ACHN (cell line): ENCODE measurements at places on chromosomes 7 and 10.

DNA sequence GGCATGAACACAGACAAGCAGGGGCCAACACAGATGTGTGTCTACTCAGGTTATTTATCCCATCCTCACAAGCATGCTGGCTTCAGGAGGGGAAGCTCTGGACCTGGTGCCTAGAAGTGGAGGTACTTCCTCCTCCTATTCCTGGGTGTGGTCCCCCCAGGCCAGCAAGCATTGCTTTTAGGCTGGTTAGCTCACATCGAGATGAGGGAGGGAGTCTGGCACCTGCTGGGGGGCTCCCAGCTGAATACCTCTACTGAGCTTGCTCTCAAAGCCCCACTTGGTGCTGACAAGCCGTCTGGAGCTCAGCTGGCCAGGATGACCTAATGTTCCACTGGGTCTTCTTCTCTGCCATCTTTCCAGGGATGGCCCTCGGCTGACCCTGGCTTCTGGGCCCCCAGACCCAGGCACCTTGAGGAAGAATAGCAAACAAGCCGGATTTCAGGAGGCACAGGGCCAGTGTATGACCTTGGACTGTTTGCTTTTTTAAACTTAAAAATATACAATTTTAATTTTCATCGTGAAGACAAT, 26.8 kb downstream of the FAM241B start:
- DNase-seq: no peak

GRCh38 chr7:194252-195009, 2.1 kb downstream of the FAM20C start:
- DNase-seq: peak; percentile 44

DNA sequence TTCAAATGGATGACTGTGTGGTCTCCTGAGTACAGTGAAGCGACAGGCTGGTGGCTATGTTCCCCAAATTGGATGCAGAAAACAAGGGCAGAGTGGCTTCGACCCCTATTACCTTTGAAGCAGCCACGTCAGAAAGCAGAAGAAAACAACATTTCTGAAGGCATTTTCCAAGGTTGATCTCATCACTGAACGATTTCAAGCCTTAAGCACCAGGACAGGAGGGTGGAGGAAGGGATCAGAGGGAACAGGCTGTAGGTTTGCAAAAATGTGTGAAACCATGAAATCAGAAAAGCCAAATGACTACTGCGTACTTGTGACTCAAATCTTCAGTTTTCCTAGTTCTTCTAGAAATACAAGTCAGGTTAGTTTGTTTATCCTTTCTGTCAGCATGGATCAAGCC, 181.0 kb upstream of the TMEM106B start:
- DNase-seq: no peak

DNA sequence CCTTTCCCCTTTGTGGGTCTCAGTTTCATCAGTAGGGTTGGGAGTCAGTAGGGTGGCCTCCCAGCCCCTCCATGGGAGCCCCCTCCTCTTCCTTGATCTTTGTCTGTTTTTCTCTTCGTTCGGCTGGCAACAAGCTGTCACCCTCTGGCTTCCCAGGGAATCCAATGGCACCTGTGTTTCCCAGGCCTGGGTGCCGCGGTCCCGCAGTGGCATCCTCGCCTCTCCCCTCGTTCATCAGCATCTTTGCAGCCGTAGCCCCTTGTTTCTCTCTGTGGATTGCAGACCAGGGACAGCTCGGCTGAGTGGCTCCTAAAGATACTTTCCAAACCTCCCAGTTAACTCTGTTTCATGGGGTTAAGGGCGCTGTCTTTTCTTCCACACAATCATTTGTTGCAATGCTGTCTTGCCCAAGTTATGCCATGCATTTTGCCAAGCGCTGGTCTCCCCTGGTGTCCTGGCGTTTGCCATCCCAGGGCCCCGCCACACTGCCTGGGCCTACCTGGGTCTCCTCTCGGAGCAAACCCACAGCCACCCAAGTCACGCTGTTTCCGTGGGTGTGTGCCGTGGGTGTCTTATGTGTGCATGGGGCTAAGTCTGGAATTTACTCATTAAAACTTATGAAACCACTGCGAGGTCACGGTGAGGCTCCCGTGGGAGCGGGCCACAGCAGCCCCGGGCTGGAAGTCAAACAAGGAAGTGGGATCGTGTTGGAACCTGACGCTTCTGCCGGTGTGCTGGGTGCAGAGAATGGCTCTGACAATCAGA, 189.4 kb upstream of the SHH start:
- DNase-seq: no peak

DNA sequence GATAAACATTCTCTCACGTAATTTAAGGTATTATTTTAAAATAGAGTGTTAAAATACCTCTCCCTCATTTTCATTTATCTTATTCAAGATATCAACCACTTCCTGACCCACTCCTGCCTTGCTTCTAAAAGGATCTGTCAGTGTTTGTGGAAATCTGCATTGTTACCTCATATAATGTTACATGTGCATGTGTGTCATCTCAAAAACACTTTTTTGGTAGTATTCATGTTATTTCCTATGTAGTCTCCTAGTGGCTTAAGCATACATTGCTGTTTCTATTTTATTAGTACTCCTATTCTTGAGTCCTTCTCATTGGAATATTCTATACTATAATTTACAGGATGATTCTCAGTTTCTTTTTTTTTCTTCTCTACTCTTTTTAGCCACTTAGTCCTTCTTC, 1360.7 kb upstream of the CELF2 start:
- no peak for DNase-seq

GRCh38 chr10:127578961-127579305, 29.8 kb downstream of the NPS start:
- DNase-seq: peak; percentile 96

- DNase-seq: no peak
Measured at GRCh38 chr7:100573691-100574361, at the start of gene SAP25. Gene SAP25, minus strand, starts transcription at chr7:100573900. Its CDS starts 158 bp downstream, at chr7:100573742.

DNA sequence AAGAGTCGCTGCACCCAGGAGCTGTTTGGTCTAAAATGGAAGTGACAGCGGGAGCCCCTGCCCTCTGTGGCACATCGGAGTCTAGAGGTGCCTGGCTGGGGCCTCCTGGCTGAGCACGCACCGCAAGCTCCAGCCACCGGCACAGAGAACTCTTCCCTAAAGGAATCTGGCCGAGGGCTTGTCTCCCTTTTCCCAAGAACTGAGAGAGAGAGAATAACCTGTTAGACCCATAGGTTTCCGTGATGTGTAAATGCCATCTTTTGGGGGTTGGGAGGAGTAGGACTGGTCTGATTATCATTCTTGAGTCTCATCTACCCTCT, 47.3 kb downstream of the PROSER2 start:
- DNase-seq: no peak

GRCh38 chr7:27897441-27897847, 157.5 kb downstream of the TAX1BP1 start:
- DNase-seq: no peak

- DNase-seq: no peak
Measured at GRCh38 chr7:50564171-50564570, 1.0 kb downstream of the DDC start.

GRCh38 chr7:96300502-96300901, 21.4 kb downstream of the SLC25A13 start:
- no peak for DNase-seq

DNA sequence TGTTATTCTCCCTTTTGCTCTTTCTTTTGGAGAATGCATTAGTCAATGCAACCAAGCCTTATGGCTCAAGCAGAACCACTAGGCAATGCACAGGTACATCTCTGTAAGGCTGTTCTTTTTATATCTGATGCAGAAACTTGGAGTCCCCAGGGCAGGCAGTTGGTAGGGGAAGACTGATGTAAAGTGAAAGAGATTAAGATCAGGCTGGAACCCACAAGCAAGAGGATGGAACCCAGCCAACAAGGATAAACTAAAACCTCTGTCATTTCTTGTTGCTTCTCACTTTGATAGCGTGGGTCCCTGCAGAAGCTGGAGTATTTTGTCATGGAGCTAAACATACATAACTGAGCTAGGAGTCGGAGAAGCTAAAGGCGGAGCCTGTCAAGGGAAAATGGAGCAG, 142.9 kb downstream of the GPAM start:
- no peak for DNase-seq

GRCh38 chr7:69443136-69443535, 155.1 kb upstream of the AUTS2 start:
- no peak for DNase-seq

DNA sequence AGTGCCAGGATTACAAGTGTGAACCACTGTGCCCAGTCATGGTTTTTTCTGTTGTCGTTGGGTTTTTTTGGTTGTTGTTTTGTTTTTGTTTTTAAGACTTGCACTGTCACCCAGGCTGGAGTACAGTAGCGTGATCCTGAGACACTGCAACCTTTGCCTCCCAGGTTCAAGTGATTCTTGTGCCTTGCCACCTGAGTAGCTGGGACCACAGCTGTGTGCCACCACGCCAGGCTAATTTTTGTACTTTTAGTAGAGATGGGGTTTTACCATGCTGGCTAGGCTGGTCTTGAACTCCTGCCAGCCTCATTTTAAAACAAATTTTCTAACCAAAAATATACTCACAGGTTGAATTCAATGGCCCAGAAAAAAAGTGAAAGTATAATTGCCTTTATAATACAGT, 174.1 kb downstream of the AHR start:
- DNase-seq: no peak

GRCh38 chr7:25347360-25348066, 119.2 kb upstream of the NPVF start:
- DNase-seq: no peak

DNA sequence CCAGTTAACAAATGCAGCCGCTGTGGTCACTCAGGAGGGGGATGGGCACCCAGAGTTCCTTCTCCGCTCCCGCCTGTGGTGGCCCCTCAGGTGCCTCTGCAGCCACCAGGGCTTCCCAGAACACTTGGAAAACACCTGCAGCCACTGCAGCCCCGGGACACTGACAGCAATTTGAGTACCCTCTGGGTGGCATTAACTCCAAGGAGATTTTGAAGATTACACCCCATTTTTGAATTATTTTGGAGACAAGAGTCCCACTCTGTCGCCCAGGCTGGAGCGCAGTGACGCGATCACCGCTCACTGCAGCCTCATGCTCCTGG, 32.2 kb downstream of the IL15RA start:
- DNase-seq: no peak

GRCh38 chr7:50367100-50367499, 62.6 kb downstream of the IKZF1 start:
- DNase-seq: no peak

DNA sequence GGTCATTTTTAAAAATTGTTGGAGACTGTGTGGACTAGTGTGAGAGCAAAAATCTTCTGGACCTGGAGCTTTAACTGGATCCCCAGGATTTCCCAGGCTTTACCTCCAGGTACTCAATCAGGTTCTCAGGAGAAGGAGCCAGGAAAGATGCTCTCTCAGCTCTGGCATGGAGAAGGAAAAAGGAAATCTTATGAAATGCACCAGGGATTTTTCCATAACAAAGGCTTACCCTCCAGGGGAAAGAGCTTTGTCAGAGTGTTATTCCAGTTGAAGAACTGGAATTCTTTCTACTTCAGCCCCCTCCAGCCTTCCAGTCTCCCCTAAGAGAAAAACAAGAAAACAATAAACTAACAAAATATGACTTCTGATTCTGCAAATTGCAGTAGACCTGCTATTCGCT, 436.7 kb upstream of the ANKRD30A start:
- no peak for DNase-seq

GRCh38 chr7:11458736-11459483, 373.1 kb downstream of the THSD7A start:
- peak; percentile 39 for DNase-seq

GRCh38 chr10:60236869-60237524, 152.7 kb downstream of the ANK3 start:
- no peak for DNase-seq

- no peak for DNase-seq
Measured at GRCh38 chr10:12717981-12718707, 283.4 kb downstream of the CCDC3 start.

DNA sequence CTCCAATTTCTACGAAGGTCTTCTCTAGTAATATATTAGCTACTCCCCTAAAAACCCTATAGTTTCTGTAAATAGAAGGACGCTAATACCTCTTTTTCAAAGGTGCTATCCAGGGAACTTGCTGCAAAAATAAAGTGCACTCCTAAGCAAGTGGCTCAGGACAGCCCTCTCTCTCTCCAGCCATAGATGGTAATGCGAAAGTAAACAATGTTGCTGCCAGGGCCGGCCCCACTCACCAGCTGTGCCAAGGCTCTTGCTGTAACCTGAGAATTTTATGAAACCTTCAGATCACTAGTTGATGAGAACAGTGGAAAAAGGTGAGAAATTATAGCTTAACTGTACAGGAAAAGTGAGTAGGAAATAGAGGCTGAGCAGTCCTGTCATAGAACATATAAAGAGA, 10.9 kb upstream of the TAS2R39 start:
- DNase-seq: peak; percentile 21

DNA sequence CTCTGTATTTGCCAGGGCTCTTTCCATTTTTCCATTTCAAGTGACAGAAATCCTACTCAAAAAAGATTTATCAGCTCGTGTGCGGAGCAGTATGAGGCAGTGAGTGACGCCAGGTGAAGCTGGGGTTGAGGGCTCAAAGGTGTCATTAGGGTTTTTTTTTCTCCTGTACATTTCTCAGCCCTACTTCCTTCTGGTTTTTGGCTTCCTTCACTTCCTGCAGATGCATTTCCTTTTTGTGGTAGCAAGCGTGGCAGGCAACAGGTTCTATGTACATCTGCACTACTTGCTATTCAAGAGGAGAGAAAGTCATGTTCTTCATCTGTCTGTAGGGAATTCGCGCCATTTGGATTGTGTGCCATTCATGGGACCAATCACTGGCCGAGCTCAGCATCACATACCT, 52.8 kb upstream of the AOAH start:
- DNase-seq: no peak

- no peak for DNase-seq
Measured at GRCh38 chr10:69334302-69335062, 56.2 kb downstream of the HK1 start.

DNA sequence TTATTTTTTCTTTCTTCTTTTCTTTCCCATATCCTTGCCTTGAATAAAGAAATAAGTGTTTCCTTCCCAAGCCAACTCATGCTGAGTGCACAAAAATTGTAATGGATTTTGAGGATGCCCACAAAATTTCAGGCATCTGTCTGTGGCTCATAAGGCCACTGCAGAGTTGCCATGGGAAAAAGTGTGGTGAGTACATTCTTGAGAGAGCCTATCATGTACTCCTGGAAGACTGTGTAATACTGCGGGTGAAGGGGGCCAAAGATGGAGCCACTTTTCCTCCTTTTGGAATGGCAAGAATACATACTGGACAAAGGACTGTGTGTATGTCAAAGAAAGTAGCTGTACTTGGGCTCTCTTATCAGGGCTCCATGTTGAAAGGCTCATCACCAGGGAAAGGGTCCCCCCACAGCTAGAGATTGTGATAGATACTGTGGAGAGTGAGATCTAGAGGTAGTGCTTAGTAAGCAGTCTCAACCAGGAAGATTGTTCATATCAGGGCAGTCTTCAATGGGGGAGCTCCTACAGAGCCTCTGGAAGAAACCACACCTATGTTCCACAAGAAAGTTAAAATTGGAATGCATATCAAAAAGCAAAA, 341.6 kb upstream of the KCND2 start:
- no peak for DNase-seq

GRCh38 chr7:25656581-25657026, 428.3 kb upstream of the NPVF start:
- no peak for DNase-seq

GRCh38 chr10:22643116-22643515, 71.3 kb downstream of the PIP4K2A start:
- no peak for DNase-seq
